ENCODE measurements at places on chromosomes 5 and 9.

DNA sequence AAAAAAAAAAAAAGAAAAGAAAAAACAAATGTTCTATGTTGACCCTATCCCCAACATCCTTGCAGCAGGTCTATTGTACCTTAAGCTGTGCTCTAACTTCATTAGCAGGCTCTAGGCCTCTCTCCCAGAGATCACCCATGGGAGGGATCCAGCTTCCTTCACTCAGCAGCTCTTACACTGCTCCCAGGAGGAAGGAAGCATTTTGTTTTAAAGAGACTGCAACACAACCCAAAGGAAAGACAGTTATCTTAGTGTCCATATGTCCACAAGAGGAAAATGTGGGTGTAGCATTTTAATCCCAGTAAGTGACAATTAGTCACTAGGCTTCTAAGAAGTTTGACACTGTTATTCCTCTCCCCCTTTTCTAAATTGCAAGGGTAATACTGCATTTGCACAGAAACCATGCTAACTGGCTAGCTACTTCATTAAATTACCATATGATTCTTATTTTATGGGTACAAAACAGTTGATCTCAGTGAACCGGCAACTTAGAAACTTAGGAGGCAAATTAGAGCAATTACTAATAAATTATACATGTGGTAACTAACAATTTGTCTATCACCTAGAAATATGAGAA is 58.8 kb downstream of the MARCHF3 start:
- DNase-seq, result no peak

DNA sequence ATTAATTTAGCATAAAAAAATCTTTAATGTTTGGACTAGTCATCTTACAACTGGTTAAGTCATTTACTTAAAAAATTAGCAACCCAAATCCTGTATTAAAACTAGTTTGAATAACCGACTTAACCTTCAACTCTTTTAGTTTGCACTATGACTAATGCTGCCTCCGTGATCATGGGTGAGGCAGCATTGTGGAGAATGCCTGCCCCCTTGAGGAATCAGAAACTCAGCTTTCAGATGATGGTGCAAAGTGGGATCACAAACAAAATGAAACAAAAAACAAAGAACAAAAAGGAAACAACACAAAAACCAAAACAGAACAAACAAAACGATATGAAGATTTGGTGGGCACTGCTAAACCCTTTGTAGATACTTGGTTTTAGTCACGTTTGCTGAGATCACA is 127.0 kb upstream of the PALM2AKAP2 start:
- DNase-seq, result no peak

DNA sequence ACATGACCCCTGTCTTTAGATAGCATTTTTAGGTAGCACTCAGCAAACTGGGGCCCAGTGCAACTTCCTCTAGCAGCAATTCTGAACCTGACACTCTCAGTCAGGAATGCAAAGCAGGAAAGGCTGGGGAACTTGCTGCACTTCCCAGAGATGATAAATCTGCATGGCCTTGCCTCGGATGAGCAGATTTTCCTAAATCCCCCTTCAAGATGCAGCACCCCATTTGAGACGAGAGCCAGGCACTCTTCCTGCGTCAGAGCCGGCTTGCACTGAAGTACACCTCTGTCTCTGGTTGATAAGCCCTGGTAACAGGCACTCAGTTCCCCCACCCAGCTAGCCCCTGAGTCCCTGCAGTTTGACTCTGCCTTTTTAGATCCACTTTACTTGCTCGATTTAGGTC is 296.7 kb upstream of the PANK3 start:
- DNase-seq, result no peak

DNA sequence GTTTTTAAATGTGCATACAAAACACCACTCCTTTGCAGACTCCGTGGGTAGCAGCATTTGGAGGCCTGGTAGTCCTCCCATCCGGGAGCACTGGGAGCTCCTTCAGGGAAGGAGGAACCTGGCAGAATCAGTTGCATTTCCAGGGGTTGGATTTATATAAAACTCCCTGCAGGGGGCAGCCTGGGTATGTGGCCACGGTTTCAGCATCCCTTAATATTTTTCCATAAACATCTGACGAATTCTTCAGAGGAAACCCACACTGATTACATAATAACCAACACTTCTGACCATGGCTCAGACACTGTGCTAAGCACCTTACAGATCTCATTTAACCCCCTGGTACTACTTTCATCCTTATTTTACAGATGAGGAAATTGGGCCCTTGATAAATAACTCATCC is 6.1 kb upstream of the AFAP1L1 start:
- DNase-seq, result no peak

DNA sequence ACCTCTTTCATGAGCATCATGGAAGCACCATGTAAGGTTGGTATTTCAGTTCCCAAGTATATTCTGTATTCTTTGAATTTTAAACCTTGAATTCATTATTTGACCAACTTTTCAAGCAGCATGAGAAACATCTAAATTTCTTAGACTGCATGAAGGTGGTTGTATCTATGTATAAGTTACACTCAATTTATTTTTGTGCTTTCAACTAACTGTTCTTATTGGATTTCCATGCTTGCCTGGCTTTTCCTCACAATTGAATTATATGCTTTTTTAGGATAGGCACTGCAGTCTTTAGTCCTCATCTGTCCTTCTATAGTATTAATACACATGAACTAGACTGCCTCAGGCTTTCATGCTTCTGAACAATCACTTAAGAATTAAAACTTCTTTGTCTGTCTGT is 134.0 kb downstream of the CEP120 start:
- DNase-seq, result no peak

DNA sequence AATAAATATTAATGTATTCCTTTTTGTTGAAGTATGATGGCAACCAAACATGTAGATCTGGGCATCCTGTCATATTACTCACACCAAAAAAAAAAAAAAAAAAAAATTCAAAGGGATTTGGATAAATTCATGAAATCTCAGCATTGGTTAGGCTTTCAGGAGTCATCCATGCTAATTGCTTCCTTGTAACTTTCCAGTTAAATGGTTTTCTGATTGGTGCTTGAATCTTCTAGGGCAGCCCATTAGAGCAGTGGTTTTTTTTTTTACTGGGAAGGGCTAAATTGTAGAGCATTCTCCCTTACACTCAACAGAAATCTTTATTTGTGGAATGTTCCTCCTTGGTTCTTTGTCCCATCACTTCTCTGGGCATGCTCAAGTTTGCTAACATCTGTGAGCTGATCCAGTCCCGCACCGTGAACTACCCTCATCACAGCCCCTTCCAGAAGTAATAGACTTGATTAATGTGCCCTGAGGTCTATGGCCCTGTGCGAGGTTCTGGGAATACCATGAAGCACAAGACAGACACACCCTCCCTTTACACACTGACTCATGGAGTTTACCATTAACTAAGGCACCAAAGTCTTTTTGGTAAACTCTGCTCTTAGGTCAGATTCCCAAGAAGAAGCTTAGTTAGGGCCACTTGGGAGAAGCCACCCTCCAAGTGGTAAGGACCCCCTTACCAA is 56.0 kb downstream of the RGS3 start:
- DNase-seq, result no peak
